ENCODE measurements at places on chromosomes 5 and 9.
A peak's percentile ranks its signal among the peaks of the same experiment; 100 is the strongest.

- no peak for DNase-seq
Observed at GRCh38 chr9:135711881-135712280, 9.9 kb downstream of the KCNT1 start.

DNA sequence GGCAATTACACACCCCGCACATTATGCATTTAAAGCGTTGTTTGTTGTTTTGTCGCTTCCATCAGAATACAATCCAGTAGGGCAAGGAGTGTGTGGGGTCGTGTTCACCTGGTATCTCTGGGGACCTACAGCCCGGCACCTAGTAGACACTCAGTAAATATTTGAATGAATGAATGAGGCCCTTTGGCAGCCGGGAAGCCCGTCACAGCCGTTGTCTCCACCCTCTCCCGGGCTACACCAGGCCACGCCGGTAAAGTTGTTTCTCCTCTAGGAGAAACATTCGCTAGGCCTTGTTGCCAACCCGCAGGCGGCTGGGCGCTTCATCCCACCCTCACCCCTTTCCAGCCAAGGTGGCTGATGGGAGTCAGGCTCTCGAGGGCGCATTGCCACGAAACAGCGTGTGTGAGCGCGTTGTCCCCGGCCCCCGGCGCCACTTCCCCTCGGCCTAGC lies 876 bp upstream of the JAK2 start:
- no peak for DNase-seq

GRCh38 chr5:3377831-3378230 lies 217.8 kb upstream of the IRX1 start:
- DNase-seq = no peak

DNA sequence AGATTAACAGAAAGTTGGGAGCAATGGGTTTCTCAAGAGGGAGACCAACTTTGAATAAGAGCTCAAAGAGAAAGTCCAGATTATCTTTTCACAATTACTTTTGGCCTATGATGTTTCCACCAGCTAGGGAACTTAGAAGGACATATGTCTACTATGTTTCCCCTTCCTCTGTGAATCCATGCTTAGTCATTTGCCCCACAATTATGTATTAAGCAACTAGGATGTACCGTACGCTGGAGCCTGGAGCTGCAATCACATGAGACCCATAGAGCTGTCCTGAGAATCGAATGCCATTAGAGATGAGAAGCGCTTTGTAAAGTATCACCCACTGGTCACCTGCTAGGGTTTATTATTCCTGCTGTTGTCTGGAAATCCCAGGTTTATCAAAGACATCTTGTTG lies 78.8 kb downstream of the PDE6A start:
- no peak for DNase-seq

DNA sequence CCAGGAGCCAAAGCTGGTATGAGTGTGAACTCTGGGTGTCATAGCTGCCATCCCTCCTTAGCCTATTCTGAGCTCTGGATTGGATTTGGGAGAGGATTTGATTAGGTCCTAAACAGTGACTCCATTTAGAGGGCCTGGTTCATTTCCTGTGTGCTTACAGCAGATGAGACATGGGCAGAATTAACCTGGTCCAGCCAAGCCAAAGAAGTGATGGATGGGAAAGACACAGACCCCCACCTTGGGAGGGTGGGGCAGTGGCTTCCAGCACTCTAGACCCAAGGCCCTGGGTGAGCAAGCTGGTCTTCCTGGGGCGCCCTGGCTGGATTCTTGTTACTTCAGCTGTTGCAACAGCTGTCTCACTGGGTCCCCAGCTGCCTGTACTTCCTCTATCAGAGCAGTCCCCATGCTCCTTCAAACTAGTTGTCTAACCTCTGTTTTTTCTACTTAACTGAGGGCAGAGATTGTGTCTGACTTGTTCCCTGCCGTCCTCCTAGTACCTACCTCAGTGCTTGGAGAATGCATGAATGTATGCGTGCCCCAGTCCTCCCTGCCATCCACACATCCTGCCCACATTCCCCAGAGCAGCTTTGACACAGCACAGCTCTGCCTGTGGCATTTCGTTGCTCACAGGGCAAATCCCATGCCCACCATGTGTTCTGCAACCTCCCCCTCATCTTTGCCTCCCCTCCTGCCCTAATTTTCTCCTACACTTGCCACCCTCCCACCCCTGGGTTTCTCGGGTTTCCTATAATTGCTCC lies 115.9 kb downstream of the RGS3 start:
- peak; percentile 28 for DNase-seq

GRCh38 chr9:117448066-117448465 lies 33.2 kb upstream of the ASTN2 start:
- DNase-seq = no peak

GRCh38 chr9:78187763-78188484 lies 48.0 kb upstream of the CEP78 start:
- DNase-seq = no peak

DNA sequence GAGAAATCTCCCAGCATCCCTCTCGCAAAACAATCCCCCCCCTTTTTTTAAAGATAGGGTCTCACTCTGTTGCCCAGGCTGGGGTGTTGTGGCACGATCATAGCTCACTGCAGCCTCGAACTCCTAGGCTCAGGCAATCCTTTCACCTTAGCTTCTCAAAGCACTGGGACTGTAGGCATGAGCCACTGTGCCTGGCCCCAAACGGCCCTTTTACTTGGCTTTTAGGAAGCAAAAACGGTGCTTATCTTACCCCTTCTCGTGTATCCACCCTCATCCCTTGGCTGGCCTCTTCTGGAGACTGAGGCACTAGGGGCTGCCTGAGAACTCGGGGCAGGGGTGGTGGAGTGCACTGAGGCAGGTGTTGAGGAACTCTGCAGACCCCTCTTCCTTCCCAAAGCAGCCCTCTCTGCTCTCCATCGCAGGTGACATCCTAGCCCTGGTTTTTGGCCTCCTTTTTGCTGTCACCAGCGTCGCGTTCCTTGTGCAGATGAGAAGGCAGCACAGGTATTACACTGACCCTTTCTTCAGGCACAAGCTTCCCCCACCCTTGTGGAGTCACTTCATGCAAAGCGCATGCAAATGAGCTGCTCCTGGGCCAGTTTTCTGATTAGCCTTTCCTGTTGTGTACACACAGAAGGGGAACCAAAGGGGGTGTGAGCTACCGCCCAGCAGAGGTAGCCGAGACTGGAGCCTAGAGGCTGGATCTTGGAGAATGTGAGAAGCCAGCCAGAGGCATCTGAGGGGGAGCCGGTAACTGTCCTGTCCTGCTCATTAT lies 6.8 kb downstream of the CA9 start:
- DNase-seq = no peak

GRCh38 chr5:97044052-97044451 lies 98.4 kb downstream of the LIX1 start:
- no peak for DNase-seq

GRCh38 chr5:120510098-120510637 lies 46.1 kb downstream of the PRR16 start:
- no peak for DNase-seq

All from CD4-positive, alpha-beta T cell treated with Interleukin-12 subunit alpha and Interleukin-12 subunit beta, for 1 hour (primary cell).